Aorta (tissue), 5 donors: ENCODE measurements at places on chromosomes 16 and 17. TPM values are rescaled to one million over a fixed set of nuclear protein-coding genes. Genes with fewer than 3 reads are reported as not detected.

GRCh38 chr16:89828199-89828869, at the start of gene SPIRE2:
SPIRE2 (plus strand) TSS chr16:89828475; CDS start chr16:89828551, 76 bp downstream.
- peak; percentile 93 for DNase-seq

- no peak for DNase-seq
Measured at GRCh38 chr16:74252329-74252728, 44.3 kb upstream of the PSMD7 start.

ABI3 gene
- total RNA-seq = 8.8 TPM

DNA sequence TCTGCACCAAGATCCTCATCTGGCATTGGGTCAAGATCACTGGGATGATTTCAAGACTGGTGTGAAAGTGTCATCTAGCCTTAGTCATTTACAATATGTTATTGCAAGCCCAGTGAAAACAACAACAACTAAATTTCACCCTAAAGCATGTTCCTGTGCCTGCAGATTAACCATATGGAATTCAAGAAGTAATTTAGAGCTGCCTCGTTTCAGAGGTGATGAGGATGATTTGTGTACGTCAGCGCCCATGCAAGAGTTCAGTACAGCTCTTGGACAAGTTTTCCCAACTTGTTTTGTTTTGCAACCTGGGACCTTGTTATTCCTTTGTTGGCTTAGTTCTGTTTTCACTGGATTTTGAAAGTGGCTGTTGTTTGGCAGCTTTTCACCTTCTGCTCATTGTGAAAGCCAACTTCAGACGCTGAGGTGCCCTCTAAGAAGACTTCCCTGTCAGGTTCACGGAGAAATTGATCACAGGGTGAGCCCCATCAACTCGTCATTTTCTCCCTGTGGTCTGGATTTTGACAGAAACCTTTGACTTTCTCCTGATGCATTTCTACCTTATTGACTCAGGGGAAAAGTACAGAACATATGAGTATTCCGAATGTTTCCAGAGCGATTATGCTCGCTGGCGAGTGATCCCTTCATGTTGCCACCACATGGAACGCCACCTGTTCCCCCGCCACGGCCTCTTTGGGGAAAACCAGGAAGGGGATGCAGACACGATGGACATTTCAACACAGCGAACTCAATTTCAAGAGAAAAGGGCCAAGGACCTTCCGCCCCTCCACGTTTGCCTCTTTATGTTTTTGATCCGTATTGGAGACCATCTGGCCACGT, 85.6 kb downstream of the FOXL1 start:
- no peak for DNase-seq

DNA sequence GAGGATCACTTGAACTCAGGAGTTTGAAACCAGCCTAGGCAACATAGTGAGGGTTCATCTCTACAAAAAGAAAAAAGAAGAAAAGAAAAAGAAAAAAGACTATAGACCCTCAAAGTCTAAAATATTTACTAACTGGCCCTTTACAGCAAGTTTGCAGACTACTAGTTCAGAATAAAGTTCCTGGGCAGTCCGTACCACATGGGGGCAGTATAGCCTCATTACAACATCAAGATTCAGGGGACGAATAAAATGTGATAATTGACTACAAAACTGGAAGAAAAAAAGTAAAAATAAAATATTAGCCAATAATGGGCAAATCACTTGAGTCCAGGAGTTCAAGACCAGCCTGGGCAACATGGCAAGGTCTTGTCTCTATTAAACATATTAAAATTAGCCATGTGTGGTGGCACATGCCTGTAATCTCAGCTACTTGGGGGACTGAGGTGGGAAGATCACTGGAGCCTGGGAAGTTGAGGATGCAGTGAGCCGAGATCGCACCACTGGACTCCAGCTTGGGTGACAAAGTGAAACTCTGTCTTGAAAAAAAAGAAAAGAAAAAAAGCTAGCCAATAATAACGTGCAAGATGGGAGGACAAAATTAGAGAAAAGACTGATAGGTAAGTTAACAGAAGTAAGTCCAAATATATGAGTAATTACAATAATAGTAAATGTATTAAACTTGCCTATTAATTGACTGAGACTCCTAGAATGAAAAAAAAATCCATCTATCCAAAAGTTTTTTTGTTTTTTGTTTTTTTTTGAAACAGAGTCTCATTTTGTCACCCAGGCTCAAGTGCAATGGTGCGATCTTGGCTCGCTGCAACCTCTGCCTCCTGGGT, 129.4 kb upstream of the SEC14L1 start:
- DNase-seq = no peak

GRCh38 chr17:45128989-45129388, 3.3 kb downstream of the PLCD3 start:
- no peak for DNase-seq

- DNase-seq = no peak
Measured at GRCh38 chr17:61451538-61452300, 503 bp upstream of the TBX4 start.

DNA sequence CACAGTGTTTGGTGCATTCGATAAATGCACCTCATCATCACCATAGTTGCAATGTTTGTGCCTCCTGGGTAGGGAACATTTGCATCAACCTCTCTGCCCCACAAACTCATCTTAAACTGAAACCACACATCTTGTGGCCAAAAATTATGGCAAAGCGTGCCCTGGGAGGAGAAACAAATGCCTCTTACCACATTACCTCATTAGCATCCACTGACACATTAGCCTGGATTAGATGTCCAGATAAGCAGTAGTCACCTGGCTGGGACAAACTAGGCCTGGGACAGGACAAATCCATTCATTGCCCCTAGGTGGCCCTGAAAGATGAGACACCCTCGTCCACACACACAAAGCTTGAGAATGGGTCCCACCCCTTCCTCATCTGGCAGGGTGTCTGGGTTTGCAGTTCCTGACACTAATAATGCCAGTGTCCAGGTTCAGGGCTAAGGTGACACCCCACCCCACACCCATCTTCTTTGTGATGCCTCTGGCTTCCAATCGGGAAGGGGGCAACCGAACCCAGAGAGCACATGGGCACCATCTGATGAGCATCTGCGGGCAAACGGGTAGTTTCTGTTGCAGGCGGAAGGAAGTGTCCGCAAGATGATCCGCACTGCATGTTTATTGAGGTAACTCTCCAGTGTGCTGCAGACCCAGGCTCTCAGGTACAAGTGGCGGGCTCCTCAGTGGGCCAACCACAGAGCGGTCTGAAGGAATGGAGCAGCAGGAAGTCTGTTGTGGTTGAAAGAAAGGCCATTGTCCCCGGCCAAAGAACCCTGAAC, 8.6 kb downstream of the XYLT1 start:
- DNase-seq = no peak

- no peak for DNase-seq
Measured at GRCh38 chr16:62738666-62739460, 702.6 kb upstream of the CDH8 start.

GRCh38 chr17:40035162-40035559, 19.0 kb downstream of the MED24 start:
- no peak for DNase-seq

DDX52 gene
- total RNA-seq = 19.7 TPM

DNA sequence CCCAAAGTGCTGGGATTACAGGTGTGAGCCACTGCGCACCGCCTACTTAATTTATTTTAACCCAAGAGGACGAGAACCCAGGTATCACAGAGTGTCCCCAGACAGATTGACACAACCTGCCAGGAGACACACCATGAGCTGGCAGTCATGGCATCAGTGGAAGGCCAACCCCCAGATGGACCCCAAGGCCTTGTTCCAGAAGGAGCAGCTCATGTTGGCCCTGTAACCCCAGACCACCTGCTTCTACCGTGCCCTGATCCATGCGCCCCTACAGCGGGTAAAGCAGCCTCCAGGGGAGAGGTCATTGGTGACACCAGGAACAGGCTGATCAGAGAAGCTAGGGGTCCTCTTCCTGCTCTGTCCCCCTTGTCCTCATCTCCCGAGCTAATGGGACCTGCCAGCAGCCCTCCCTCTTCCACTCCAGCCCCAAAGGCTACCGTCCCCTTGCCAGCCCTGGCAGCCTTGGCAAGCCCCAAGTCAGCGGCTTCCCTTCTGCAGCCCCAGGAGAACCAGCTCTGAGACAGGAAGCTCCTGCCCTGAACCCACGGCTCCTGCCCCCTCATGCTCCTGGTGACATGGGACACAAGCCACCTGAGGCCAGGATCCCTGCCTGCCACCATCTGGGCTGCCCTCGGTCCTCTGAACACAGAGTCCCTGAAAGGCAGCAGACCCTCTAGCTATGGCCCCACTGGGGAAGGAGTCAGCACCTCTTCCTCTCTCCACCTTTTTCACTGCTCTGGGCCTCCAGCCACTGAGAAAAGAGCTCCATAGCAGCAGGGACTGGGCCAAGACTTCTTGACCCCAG, 6.3 kb downstream of the SULT1A1 start:
- peak; percentile 45 for DNase-seq

GRCh38 chr16:53094013-53094630, 39.3 kb downstream of the CHD9 start:
- DNase-seq = peak; percentile 72

IQCK gene
- 5.0 TPM for total RNA-seq

- no peak for DNase-seq
Measured at GRCh38 chr17:13194887-13195286, 177.1 kb upstream of the ELAC2 start.

CLEC10A gene
- total RNA-seq = 7.7 TPM

- no peak for DNase-seq
Measured at GRCh38 chr17:6948562-6948961, 47.3 kb upstream of the ALOX12 start.

MAFG gene
- 38.6 TPM for total RNA-seq

MARCHF10 gene
- total RNA-seq = not detected

DNA sequence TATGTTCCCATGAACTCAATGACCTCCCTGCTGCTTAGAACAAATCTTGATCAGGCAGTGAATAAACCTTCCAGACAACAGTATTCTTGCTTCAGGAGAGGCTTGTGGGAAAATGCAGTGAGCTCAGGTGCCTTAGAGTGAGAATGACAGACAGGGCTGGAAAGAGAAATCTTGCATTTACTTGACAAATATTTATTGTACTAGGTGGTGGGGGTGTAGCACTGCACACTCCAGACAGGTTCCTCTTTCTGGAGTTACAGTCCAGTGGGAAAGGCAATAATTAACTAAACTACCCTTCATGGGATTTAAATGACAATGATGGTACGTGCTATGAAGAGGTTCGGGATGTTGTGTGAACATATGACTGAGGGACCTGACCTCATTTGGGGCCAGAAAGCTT, 182.9 kb downstream of the SHISA9 start:
- DNase-seq = no peak

DNA sequence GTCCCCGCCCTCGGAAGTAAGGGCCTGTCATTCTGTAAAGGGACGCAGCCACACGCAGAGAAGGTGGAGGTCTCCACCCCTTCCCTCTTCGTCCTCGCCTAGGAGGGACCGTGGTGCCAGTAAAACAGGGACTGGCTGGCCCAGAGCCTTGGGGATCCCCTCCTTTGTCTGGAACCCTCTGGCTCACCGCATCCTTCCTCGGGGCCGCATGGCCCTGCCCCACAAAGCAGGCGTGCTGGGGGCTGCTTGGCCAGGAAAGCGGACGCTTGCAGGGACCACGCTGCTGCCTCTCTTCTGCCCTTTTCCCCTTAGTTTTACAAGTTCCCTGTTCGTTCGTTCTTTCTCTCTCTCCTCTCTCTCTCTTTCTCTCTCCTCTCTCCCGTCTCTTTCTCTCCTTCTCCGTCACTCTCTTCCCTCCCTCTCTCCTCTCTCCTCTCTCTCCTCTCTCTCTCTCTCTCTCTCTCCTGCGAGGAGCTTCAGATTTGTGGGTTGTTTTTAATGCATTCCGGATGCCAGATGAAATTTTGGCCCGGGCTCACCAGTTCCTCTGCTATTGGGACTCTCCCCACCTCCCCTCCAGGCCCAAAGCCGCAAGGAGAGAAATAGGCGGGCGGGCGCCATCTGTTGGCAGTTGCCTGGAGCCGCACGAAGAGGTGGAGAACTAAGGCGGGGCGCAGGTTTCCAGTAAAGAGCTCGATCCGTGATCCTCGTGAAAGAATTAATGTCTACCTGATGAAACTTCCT, 35.1 kb upstream of the CDRT4 start:
- DNase-seq = peak; percentile 97

TMEM231 gene
- 10.3 TPM for total RNA-seq

TUFM gene
- total RNA-seq = 71.5 TPM

DNA sequence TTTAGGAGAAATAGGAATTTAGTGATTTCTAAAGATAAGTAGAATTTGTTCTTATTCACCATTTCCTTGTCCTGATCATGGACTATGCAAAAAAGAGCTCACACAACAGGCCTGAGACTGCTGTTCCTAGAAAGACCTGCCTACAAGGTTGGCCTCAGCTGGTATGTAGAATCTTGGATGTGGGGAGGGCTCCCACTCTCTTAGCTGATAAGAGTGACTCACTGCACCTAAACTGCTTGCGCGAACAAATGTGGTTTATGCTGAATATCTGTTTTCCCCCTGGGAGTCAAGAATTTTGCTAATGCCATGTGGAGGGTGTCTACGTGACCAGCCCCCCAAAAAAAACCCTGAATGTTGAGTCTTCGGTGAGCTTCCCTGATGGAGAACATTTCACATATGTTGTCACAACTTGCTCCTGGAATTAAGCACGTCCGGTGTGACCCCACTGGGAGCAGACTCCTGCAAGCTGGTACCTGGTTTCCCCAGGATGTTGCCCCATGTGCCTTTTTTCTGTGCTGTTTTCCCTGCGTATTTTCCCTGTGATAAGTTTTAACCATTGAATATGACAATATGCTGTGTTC, 68.8 kb upstream of the HSBP1 start:
- DNase-seq = no peak
